ENCODE measurements at places on chromosomes 11 and 22.

GRCh38 chr22:35634015-35634414 lies 14.2 kb upstream of the APOL6 start:
- DNase-seq: peak; percentile 65
- H3K27ac ChIP-seq: no peak overlapping the region
- H3K4me1 ChIP-seq: peaks cover 31% of the 10 kb centered on the region
- H3K27me3 ChIP-seq: peaks cover 4% of the 10 kb centered on the region
- H3K36me3 ChIP-seq: no peaks in the 10 kb centered on the region

DNA sequence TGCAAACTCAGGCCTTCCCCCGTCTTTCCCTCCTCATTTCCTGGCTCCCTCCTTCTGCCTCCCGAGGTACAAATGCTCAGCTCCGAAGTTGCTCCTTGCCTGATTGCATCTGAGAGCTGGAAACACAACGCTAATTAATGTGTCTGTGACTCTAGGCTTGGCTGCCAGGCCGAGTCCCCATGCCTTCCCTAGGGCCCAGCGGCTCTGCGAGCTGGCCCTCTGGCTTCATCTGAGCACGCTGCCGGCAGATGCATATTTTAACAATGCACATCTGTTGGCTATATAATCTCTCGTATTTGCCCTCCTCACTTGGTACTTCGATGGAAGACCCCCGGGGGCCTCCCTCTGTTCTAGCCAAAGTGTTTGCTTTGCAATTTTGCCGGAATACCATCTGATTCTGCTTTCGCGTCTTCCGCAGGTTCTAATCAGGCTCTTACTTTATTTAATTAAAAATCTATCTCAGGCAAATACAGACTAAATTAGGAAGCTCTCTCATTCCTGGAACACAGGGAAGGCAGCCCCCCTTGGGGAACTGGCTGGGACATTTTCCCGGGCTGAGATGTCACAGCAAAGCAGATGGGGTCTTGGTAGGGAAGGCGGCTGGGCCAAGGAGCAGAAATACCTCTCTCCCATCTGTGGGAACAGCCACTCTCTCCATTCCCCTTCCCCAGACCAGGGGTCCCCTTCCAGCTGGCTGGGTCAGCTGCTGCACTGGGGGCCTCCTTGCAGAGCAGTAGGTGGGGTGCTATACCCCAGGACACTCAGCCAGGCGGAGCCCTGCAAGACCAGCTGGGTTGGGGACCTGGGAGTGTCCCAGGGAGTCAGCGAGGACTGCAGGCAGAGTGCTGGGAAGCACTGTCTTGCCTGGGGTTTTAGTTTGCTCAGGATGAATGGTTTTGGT lies 162.8 kb downstream of the ST3GAL4 start:
- H3K27me3 ChIP-seq: no peaks in the 10 kb centered on the region
- H3K36me3 ChIP-seq: no peaks in the 10 kb centered on the region
- H3K4me1 ChIP-seq: no peaks in the 10 kb centered on the region
- H3K4me3 ChIP-seq: no peak overlapping the region

- no peak overlapping the region for H3K4me3 ChIP-seq
- DNase-seq: peak; percentile 27
- H3K36me3 ChIP-seq: no peaks in the 10 kb centered on the region
- H3K27ac ChIP-seq: no peak overlapping the region
- peaks cover 21% of the 10 kb centered on the region for H3K4me1 ChIP-seq
- H3K27me3 ChIP-seq: peaks cover 13% of the 10 kb centered on the region
These were observed 14.3 kb upstream of the CBX6 start for GRCh38 chr22:38886333-38886732.

- H3K27me3 ChIP-seq: peaks cover 2% of the 10 kb centered on the region
- peaks cover 46% of the 10 kb centered on the region for H3K4me1 ChIP-seq
- H3K4me3 ChIP-seq: no peak overlapping the region
- DNase-seq: peak; percentile 97
- H3K27ac ChIP-seq: no peak overlapping the region
- peaks cover 3% of the 10 kb centered on the region for H3K36me3 ChIP-seq
These were observed 2.7 kb upstream of the CDC42BPG start for GRCh38 chr11:64846998-64847666.

DNA sequence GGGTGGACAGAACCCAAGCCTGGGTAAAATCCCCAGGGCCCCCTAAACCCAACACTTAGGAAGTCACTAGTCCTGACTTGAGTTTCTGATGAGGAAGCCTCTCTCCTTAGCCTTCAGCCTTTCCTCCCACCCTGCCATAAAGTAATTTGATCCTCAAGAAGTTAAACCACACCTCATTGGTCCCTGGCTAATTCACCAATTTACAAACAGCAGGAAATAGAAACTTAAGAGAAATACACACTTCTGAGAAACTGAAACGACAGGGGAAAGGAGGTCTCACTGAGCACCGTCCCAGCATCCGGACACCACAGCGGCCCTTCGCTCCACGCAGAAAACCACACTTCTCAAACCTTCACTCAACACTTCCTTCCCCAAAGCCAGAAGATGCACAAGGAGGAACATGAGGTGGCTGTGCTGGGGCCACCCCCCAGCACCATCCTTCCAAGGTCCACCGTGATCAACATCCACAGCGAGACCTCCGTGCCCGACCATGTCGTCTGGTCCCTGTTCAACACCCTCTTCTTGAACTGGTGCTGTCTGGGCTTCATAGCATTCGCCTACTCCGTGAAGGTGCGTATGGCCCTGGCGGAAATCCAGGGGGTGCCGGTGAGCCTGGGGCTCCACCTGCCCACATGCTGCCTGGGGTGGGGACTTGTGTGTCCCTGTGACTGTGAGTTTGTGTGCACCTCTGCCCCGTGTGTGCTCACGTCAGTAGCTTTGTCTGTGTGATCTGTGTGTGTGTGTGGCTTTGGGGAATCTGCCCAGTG lies at the start of gene IFITM1:
TSS of gene IFITM1 (plus strand) at position 254 of the 767 bp plus-strand sequence. CDS start at position 385, 131 bp downstream.
- peak; percentile 93 for DNase-seq
- peak within 1 kb of the TSS; percentile 98 for H3K27ac ChIP-seq
- peaks cover 47% of the 10 kb centered on the region for H3K36me3 ChIP-seq
- peak within 1 kb of the TSS; percentile 96 for H3K4me3 ChIP-seq
- no peaks in the 10 kb centered on the region for H3K27me3 ChIP-seq

DNA sequence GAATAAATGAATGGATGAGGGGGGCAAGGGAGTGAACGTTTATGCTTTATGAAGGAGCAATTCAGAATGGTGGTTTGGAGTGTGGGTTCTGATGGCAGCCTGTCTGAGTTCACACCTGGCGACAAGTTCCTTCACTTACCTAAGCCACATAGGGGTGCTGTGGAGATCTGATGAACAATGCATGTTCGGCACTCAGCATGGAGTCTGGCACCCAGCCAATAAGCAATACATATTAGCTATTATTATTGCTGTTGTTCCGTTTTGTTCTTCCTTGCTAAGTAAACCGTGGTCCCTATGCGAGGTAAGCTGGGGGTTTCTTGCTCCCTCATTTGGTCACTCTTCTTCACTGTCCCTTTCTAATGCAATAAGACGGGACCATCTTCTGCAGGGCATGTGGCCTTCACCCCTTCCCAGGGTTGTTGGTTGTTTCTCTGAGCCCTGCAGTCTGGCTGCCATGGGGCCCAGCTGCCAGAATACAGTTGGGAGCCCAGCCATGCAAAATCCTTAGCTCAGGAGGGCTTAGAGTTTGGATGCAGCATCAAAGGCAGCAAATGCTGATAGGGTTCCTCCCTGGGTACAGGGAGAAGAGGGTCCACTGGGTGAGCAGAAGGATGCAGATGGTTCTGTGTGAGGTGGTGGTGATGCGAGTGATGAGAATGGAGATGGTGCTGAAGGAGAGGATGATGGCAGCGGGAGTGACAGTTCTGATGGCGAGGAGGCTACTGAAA lies 6.4 kb upstream of the PKNOX2 start:
- H3K27ac ChIP-seq: no peak overlapping the region
- H3K4me1 ChIP-seq: no peaks in the 10 kb centered on the region
- H3K36me3 ChIP-seq: no peaks in the 10 kb centered on the region
- H3K27me3 ChIP-seq: peaks cover 36% of the 10 kb centered on the region

- H3K27me3 ChIP-seq: no peaks in the 10 kb centered on the region
- H3K4me3 ChIP-seq: peak overlapping the region; percentile 92
- DNase-seq: no peak
- peaks cover 30% of the 10 kb centered on the region for H3K4me1 ChIP-seq
- H3K36me3 ChIP-seq: peaks cover 39% of the 10 kb centered on the region
These were observed 1.1 kb downstream of the PRDX5 start for GRCh38 chr11:64318766-64319761.

DNA sequence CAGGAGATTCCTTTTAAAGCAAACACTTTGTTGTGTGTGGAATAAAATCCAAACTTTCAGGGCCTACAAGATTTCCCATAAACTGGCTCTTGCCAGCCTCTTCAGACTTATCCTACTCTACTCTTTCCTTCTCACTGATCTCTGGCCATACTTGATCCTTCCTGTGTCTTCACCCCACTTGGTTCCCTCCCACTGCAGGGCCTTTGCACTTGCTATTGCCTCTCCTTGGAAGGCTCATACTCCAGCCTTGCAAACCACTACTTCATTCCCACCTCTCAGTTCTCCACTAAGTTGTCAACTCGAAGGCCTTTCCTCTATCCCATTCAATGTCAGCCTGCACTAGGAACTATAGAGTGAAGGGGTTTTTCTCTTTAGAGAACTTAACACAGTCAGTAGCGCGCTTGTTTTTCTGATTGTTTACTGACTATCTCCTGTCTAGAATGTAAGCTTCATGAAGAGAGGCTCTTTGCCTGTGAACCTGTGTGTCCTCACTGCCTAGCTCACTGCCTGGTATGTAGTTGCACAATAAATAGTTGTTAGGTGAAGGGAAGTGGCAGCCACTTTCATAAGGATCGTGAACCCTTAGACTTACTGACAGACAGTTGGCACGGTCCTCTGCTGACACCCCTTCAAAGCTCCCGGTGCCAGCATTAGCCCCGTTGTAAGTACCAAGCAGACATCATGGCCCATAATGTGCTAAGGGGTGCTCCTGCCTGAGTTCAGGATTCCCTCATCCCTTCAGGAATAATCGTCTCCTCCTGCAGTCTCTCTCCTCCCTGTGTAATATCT lies 833 bp upstream of the ME3 start:
- H3K36me3 ChIP-seq: no peaks in the 10 kb centered on the region
- peaks cover 12% of the 10 kb centered on the region for H3K4me1 ChIP-seq
- no peak for DNase-seq
- peaks cover 32% of the 10 kb centered on the region for H3K27me3 ChIP-seq
- peak overlapping the region; percentile 54 for H3K27ac ChIP-seq

- H3K36me3 ChIP-seq: no peaks in the 10 kb centered on the region
- no peak overlapping the region for H3K4me3 ChIP-seq
- no peaks in the 10 kb centered on the region for H3K27me3 ChIP-seq
- no peak overlapping the region for H3K27ac ChIP-seq
- H3K4me1 ChIP-seq: no peaks in the 10 kb centered on the region
These were observed 86.6 kb upstream of the BDNF start for GRCh38 chr11:27786864-27787263.

DNA sequence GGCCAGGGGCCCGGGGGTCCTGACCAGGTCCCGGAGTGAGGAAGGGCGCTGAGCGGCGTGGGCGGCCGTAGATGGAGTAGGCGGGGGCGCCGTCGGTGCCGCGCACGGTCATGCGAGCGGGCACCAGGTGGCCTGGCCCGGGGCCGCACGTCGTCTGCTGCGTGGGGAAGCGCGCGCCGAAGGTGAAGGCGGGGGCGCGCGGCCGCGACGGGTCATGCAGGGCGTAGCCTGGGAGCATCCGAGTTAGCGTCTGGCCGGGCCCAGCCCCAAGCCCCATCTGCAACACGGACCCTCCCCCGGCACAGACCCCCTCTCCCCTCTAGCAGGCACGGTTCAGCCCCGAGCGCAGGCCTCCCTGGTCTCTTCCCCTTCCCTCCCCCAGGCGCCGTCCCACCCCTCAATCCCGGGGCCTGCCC lies 1.7 kb upstream of the TYMP start:
- peak; percentile 94 for DNase-seq
- no peaks in the 10 kb centered on the region for H3K27me3 ChIP-seq
- H3K36me3 ChIP-seq: peaks cover 19% of the 10 kb centered on the region
- peak overlapping the region; percentile 96 for H3K4me3 ChIP-seq
- H3K4me1 ChIP-seq: peaks cover 50% of the 10 kb centered on the region

GRCh38 chr11:107157146-107157808 lies 139.0 kb upstream of the GUCY1A2 start:
- H3K36me3 ChIP-seq: no peaks in the 10 kb centered on the region
- no peak overlapping the region for H3K27ac ChIP-seq
- no peaks in the 10 kb centered on the region for H3K27me3 ChIP-seq
- H3K4me1 ChIP-seq: no peaks in the 10 kb centered on the region
- H3K4me3 ChIP-seq: no peak overlapping the region
- DNase-seq: no peak

- H3K4me1 ChIP-seq: no peaks in the 10 kb centered on the region
- H3K36me3 ChIP-seq: no peaks in the 10 kb centered on the region
- H3K27ac ChIP-seq: no peak overlapping the region
- no peak overlapping the region for H3K4me3 ChIP-seq
- no peak for DNase-seq
These were observed 303.1 kb upstream of the MPPED2 start for GRCh38 chr11:30889143-30889794.

DNA sequence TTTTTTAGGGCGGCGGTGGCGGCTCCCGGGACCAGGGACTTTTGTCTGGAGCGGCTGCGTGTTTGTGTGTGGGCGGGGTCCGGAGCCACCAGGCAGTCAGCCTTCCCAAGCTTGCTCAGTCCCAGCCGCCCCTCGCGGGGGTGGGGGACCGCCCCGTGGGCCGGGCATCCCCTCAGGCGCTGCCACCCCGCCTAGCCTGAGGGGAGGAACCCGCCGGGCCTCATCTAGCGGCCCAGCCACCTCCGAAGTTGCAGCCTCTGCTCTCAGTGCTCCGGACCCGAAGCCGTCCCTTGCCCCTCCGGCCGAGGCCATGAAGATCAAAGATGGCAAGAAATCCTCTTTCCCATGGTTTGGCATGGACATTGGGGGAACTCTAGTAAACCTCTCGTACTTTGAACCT lies 235.2 kb downstream of the OR4C45 start:
- no peaks in the 10 kb centered on the region for H3K4me1 ChIP-seq
- no peak overlapping the region for H3K4me3 ChIP-seq
- no peak for DNase-seq

- H3K4me1 ChIP-seq: peaks cover 18% of the 10 kb centered on the region
- no peak overlapping the region for H3K4me3 ChIP-seq
- peaks cover 18% of the 10 kb centered on the region for H3K36me3 ChIP-seq
- H3K27me3 ChIP-seq: no peaks in the 10 kb centered on the region
These were observed 36.4 kb downstream of the RAB30 start for GRCh38 chr11:83035070-83035854.

GRCh38 chr11:102177974-102178631 lies 67.9 kb downstream of the YAP1 start:
- no peak overlapping the region for H3K27ac ChIP-seq
- H3K4me1 ChIP-seq: no peaks in the 10 kb centered on the region
- H3K27me3 ChIP-seq: no peaks in the 10 kb centered on the region
- H3K36me3 ChIP-seq: no peaks in the 10 kb centered on the region

DNA sequence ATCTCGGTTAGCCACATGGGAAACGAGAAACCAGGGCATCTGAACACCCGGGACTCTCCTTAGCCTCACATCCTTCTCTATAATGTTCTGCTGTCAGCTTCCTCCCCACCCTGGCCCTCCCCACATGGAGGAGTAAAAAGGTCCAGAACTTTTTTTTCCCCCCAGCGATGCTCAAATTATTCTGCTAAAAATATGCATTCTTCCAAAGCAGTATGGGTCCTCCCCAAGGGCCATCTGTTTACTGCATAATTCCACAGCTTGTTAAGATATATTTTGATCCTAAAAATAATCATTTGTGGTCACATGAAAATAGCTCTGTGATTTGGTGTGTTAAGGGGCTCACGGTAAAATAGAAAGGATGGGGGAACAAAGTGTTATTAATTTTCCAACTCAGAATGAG lies 281.5 kb upstream of the NARS2 start:
- H3K36me3 ChIP-seq: no peaks in the 10 kb centered on the region
- H3K27ac ChIP-seq: no peak overlapping the region
- no peak for DNase-seq
